Transverse colon (tissue), 4 donors: ENCODE measurements at places on chromosomes 3 and 15. TPM values are rescaled to one million over a fixed set of nuclear protein-coding genes. Genes with fewer than 3 reads are reported as not detected.

Gene GOLGA8N
- 7.0 TPM for total RNA-seq

Gene CPLX3
- total RNA-seq: not detected

Gene MYZAP
- total RNA-seq: 1.00 TPM

Gene ZMYND10
- total RNA-seq: not detected

Gene KLHL18
- 12.7 TPM for total RNA-seq

Gene ARL13B
- total RNA-seq: 0.80 TPM

Gene SLC6A6
- total RNA-seq: 7.5 TPM

Gene FGD5
- 6.6 TPM for total RNA-seq

Gene DOCK3
- 0.64 TPM for total RNA-seq

Gene C3orf70
- 16.4 TPM for total RNA-seq

Gene AHSG
- total RNA-seq: not detected

Gene KLHL40
- total RNA-seq: not detected

Gene CSTA
- total RNA-seq: not detected

Gene CP
- 0.80 TPM for total RNA-seq

Gene APOD
- total RNA-seq: 118 TPM

Gene CCDC13
- total RNA-seq: 0.27 TPM

Gene ROPN1
- total RNA-seq: not detected

Gene CSPG5
- total RNA-seq: 0.96 TPM

Gene EPHA6
- total RNA-seq: 3.8 TPM

Gene CPNE9
- not detected for total RNA-seq

Gene NEK10
- 1.4 TPM for total RNA-seq

Gene HDC
- total RNA-seq: not detected

Gene IMPDH2
- 73.7 TPM for total RNA-seq

Gene XCR1
- total RNA-seq: not detected

Gene HMCES
- 20.6 TPM for total RNA-seq

Gene MANF
- total RNA-seq: 35.6 TPM

Gene CD200R1
- total RNA-seq: 0.68 TPM

Gene TTC23
- total RNA-seq: 15.6 TPM

Gene ZNF80
- total RNA-seq: not detected

Gene GRAMD2A
- not detected for total RNA-seq

Gene LHFPL4
- 0.14 TPM for total RNA-seq

Gene ADAMTS7
- total RNA-seq: 1.1 TPM

Gene CCR9
- 0.14 TPM for total RNA-seq

Gene CHRNA7
- 0.20 TPM for total RNA-seq

Gene ZCWPW2
- not detected for total RNA-seq

Gene SLC7A14
- 0.48 TPM for total RNA-seq

Gene IL20RB
- 1.7 TPM for total RNA-seq

Gene GP5
- not detected for total RNA-seq

Gene OXTR
- not detected for total RNA-seq
